Cerebellum (tissue), 4 donors: ENCODE measurements at places on chromosomes 2 and 18. TPM values are rescaled to one million over a fixed set of nuclear protein-coding genes. Genes with fewer than 3 reads are reported as not detected.

ABCB11 gene
- total RNA-seq: 2.6 TPM

ATF2 gene
- 119 TPM for total RNA-seq

DNA sequence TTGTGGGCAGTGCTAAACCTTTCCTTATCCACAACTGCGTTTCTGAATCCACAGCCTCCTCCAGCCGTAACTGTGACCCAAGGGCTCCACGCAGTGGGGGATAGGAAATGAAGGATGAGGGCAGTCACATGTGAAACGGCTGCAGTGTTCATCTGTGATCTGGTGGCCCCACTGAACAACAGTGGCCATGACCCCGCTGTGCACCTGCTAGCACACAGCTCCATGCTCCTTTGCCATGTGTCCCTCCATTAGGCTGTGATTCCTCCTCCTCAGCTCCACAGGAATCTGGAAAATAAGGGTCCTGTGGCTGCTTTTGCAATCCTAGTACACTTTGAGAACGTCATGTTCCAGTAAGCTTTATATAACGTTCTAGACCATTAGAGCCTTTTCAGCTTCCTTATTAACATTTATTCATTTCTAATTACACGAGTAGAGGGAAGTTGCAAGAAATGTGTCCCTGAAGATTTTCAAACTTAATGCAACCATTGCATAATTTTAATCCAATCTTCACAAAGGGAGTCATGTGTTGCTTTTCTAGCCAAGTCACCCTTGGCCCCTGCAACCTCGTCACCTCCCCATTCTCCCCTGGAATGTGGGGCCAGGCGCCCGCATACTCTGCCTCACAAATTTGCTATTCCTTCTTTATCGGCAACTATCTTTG, 7.1 kb upstream of the NAPG start:
- no peak for DNase-seq

- DNase-seq: no peak
Measured at GRCh38 chr2:156192468-156192867, 140.1 kb downstream of the NR4A2 start.

- DNase-seq: no peak
Measured at GRCh38 chr2:158912112-158912511, 56.3 kb upstream of the TANC1 start.

GRCh38 chr18:3619222-3619621, 169.2 kb downstream of the TGIF1 start:
- DNase-seq: no peak

SERPINB3 gene
- total RNA-seq: not detected

GRCh38 chr2:190893157-190893556, 12.5 kb downstream of the GLS start:
- no peak for DNase-seq

GRCh38 chr2:115569547-115569946, 1127.1 kb downstream of the DPP10 start:
- DNase-seq: no peak

- DNase-seq: no peak
Measured at GRCh38 chr2:232484628-232485347, 2.8 kb downstream of the ECEL1 start.

DNA sequence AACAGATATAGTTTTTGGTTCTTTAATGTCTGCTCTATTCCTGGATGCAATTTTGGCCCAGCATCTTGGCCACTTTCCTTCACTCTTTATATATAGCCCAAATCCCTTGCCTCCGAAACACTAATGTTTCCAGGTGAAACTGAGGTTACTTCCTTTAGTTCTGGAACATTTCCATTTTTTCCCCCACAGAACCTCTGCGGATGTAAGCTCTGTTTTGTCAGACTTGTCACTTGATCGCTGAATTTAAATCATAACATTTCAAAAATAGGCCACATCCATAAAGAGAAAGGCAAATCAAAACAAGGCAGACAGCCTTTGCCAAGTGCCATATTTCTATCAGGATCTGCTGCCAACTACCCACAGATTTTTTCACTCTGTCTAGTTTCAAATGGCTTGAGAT, 115.1 kb downstream of the ANKRD44 start:
- peak; percentile 30 for DNase-seq

- no peak for DNase-seq
Measured at GRCh38 chr2:148282201-148282600, 261.3 kb downstream of the MBD5 start.

DNA sequence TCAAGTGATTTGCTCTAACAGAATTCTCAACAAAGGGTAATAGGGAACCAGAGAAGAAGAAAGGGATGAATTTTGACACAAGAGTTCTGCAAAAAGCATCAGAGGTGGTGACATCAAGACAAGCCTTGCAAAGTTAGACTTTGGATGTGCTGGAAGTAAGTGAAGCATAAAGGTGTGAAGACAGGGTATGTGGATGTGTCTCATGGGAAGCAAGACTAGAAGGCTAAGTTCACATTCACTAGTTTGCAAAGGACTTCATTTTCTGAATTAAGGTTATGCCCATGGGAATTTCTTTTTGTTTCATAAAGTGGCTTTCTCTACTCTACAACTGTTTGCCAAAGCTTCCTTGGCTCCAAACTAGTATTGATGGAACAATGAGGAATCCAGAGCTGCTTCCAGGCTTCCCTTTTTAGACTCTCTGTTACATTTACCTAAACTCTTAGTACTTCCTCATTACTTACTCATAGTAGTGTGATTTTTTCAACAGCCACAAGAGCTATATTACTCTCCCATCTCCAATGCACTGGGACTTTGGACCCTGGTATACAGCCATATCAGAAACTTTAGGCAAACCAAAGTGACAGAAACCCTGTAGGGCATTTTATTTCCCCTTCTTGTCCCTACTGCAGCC, 21.1 kb upstream of the IHH start:
- DNase-seq: no peak
